ENCODE measurements at places on chromosomes 12 and 14.
A peak's percentile ranks its signal among the peaks of the same experiment; 100 is the strongest.

- no peak for DNase-seq
Observed at GRCh38 chr12:75323663-75324062, 6.5 kb downstream of the CAPS2 start.

- DNase-seq: peak; percentile 84
Observed at GRCh38 chr12:109597795-109598427, 24.3 kb downstream of the MVK start.

DNA sequence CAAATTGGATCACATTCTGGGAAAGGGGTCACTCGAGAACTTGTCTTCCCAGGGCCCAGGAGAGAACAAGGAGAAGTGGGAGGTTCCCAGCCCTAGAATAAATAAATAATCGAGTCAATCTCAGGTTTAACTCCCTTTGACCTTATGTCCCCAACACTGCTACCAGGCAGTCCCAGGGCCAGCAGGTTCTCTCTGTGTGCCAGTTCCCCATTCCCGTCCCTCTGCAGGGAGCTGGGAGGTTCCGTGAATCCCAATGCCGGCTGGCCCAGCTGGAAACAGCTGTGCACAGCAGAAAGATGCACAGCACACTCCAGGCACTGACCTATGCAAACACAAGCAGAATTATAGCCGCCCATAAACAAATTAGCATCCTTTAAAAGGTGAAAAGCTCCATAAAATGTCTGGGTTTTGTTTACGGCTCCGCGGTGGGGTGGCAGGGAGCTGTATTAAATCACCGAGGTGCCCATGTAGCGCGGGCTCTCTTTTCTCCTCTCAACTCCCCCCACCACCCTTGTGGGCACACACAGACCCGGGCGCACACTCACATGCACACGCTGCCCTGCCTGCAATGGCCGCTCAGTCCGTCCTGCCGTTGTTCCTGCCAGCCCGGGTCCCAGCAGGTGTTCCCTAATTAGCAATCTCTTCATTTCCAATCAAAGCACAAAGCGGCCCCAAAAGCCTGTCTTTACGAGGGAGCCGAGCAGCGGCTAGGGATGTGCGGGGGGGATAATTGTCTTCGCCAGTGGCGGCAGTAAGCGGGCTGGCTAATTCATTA, 46.6 kb upstream of the ESRRB start:
- DNase-seq: peak; percentile 39

DNA sequence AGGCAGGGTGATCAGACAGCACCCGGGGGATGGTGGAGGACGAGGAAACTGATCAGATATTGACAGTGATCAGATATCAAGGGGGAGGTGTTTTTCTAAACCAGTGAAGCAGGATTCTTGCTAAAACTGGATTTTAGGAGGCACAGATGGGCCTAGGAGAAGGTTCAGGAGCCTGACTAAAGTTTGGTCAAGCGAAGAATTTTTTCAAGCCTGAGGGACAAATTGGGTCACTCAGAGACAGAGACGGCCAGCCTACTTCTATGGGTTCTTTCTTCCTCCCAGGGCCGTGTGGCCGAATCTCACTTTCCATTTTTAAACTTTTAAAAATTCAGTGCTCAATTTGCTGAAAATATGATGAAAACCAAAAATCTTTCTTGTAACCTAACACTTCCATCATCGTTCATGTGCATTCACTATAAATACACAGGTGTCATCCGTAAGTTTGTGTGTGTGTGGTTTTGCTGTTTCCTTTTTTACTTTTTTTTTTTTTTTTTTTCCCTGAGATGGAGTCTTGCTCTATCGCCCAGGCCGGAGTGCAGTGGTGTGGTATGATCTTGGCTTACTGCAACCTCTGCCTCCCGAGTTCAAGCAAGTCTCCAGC, 68.5 kb downstream of the RIN3 start:
- no peak for DNase-seq

DNA sequence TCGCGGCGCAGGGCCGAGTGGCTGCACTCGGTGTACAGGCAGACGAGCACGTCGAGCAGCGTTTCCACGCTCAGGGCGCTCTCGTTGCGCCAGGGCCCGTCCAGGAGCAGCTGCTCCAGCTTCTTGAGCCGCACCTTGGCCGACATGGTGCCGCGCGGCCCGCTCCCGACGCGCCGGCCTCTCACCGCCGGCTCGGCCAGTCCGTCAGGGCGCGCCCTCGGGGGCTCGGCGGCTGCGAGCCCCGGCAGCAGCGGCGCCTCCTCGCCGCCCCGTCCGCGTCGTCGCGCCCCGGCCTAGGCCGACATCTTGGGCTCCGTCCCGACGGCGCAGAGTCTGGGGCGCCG, 349 bp downstream of the CDC42BPB start:
- no peak for DNase-seq

DNA sequence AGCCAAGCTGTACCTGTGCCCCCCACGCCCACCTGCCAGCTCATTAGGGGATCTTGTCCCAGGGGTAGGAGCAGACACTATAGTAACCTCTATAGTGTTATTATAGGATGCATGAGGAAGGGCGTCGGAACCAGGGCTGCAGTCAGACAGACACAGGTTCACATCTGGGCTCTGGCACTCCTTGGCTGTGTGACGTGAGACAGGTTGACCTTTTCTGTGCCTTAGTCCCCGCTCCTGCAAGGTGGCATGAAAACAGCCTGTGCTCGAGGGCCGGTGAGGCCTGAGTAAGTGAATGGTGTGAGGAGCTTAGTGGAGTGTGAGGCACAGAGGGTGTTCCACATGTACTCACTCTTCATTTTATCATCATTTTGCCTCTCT, 19.0 kb downstream of the ASB2 start:
- DNase-seq: no peak

- DNase-seq: no peak
Observed at GRCh38 chr14:63205866-63206265, 1.6 kb downstream of the RHOJ start.
